ENCODE measurements at places on chromosomes 2 and 18.

GRCh38 chr2:204505946-204506345 is 39.3 kb upstream of the PARD3B start:
- DNase-seq: no peak

GRCh38 chr2:38797250-38797676 is 19.3 kb downstream of the GEMIN6 start:
- DNase-seq: no peak

GRCh38 chr18:79424880-79425568 is 29.3 kb downstream of the NFATC1 start:
- no peak for DNase-seq

- no peak for DNase-seq
Measured at GRCh38 chr2:173400760-173401159, 46.1 kb downstream of the CDCA7 start.

- no peak for DNase-seq
Measured at GRCh38 chr2:181680055-181680936, at the start of gene NEUROD1. Gene NEUROD1, minus strand, starts transcription at chr2:181680517. Its CDS starts 1,657 bp downstream, at chr2:181678860.

- no peak for DNase-seq
Measured at GRCh38 chr2:86290596-86291327, 46.7 kb downstream of the REEP1 start.
